ENCODE measurements at places on chromosomes 11 and 22.
A peak's percentile ranks its signal among the peaks of the same experiment; 100 is the strongest.

GRCh38 chr11:4090258-4090657, 4.3 kb upstream of the RRM1 start:
- no peak for DNase-seq

- DNase-seq = peak; percentile 52
Measured at GRCh38 chr11:68383976-68384501, 71.6 kb downstream of the LRP5 start.

DNA sequence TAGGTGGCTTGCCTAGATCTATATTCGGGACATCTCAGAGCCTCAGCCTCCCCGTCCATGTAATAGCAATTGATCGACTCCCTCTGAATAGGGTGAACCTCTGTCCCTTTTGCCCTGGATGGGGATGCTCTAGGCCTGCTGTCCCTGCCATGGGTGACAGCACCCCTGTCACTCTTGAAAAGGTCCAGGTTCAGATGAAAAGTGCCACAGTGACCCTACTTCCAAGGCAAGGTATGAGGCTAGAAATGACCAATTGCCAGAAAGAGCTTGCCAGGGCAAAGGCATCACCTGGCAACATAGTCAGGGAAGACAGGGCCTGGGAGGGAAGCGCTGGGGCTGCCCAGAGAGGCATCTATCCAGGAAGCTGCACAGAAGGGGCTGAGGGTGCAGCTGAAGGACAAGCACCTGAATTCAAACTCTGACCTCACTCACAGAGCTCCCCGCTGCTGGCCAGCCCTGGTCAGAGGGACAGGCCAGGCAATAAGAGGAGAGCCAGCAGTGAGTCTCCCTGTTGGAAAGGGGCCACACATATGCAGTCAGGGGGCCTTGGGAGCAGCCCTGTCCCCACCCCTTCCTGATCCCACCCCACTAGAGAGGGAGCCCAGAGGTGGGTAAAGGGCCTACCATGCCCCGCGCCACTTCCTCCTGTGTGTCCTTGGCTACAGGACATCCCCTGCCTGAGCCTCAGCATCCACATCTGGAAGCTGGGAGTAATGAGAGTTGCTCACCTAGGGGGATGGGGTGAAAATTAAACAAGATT, 9.0 kb upstream of the APOBEC3A start:
- DNase-seq = no peak

DNA sequence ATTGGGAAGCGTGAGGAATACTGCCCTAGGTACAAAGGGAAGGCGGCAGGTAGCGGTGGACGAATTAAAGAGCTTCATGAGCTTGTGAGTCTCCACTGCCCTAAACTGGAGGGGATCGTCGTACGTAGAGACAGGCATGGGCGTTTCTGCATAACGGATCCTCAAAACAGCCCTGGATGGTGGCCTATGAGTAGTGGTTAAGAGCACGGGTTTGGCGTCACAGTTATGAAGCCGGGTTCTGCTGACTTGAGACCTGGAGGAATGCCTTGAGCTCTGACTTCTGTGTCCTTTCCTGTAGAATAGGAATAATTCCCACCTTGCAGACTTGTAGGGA, 335 bp downstream of the TMEM138 start:
- DNase-seq = peak; percentile 66

GRCh38 chr11:119832202-119832935, 103.4 kb upstream of the NECTIN1 start:
- DNase-seq = no peak

DNA sequence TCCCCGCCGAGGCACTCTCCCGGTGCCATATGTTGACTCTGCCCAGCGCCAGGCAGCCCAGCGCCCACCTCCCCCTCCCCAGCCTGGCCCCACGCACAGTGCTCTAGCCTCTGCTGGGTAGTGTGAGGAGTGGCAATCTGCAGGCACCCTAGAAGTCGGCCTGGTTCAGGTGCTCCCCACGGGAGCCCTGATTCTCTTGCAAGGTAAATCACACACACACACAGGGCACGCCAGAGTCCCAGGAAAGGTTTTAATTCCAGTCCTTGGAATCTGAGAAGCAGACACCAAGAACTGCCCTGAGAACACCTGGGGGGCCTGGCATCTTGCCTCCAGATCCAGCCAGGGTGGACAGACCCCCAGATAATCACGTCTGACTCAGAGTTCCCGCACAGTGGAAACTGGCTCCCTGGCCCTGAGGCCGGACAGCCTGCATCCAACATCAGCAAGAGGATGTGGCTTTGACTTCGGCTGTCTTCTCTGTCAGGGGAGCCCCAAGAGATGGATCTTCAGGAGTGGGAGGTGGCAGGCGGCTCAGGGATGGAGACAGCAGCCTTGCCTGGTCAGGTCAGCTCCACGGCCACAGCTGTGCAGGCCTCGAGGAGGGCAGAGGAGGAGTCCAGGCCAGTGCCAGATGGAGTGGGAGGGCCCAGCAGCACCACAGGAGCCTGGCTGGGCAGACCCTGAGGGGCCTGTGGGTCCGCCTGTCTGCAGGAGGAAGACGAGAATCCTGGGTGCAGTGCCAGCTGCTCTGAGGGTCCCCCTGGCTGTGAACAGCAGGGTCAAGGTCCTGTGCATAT, 1.1 kb upstream of the RIN1 start:
- DNase-seq = no peak

- DNase-seq = no peak
Measured at GRCh38 chr11:59779487-59779886, 24.3 kb downstream of the STX3 start.

DNA sequence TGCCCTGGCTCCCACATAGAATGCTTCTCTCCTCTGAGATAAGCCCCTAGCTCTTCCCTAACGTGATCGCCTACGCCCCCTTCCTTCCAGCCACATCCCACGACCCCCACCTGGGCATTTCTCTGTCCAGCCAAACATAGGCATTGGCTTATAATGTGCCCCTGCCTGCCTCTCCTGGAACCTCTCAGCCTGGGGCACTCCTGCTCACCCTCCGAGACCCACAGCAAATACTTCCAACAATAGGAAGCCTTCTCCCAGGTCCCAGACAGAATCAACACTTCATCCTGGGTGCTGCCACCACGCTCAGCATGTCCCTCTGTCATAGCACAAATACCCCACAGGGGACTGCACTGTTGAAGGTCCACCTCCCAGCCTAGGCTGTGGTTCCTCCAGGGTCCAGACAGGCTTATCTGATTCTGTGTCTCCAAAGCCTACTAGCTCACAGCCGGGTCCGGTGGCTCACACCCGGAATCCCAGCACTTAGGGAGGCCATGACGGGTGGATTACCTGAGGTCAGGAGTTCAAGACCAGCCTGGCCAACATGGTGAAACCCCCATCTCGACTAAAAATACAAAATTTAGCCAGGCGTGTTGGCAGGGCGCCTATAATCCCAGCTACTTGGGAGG, 24.2 kb upstream of the TMPRSS4 start:
- no peak for DNase-seq

DNA sequence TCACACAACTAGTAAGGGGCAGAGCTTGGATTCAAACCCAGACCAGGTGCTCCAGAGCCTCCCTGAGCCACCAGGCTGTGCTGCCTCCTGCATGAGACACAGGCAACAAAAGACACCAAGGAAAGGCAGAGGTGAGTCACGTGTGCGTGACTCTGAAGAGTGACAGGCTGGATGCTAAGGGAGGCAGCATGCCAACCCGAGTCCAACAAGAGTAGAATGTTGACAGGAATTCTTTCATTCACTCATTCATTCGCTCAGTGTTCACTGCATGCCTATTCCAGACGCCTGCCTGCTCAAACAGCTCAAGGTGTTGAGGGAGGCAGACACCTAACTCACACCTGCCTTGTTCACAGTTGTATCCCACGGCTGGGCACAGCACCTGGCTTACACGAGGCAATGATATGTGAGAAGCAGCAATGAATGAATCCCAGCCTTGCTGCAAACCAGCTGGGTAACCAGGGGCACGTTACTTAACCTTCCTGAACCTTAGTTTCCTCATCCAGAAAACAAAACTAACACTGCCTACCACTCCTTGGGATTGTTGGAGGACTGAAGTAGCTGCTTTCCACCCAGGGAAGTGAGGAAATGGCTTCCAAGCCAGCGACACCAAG, 73.8 kb upstream of the ARFGAP3 start:
- peak; percentile 27 for DNase-seq

- DNase-seq = peak; percentile 74
Measured at GRCh38 chr22:36144886-36145541, 15.5 kb downstream of the APOL3 start.

DNA sequence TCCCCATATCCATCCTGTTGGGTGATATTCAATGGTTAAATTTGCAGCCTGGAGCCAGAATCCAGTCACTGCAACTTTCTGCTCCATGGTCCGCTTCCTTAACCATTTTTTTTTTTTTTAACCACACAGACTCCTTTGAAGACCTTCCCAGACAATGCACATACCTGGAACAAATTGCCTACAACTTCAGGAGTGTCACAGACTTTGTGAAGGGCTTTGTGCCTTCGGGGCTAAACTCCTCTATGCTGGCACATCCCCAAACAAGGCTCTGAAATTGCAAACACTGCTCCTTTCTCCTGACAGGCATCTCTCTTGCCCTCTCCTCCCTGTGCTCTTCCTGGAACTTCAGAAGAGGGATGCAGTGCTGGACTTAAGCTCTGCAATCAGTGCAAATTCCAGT, 40.6 kb downstream of the TENM4 start:
- no peak for DNase-seq

DNA sequence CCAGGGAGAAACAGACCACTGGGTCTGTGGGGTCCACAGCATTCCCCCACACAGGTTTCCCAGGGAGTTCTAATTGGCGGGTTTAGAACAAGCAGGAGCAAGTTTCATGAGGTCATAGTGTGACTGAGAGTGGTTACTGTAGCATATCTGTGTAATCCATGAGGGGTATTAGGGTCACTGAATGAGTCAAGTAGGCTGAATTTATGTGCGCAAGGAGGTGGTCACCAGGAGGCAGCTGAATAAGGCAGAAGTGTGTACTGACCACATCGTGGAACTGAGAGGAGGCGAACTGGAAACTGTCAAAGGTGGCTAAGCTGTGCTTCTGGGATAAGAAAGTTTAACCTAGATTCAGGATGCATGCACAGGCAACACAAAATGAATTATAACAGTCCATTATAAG, 876.0 kb downstream of the METTL15 start:
- DNase-seq = no peak

Data from hematopoietic multipotent progenitor cell treated with erythropoietin and hydrocortisone succinate and interleukin-3 and kit ligand, for 8 days (in vitro differentiated cells).